ENCODE measurements at places on chromosomes 5 and 9.

DNA sequence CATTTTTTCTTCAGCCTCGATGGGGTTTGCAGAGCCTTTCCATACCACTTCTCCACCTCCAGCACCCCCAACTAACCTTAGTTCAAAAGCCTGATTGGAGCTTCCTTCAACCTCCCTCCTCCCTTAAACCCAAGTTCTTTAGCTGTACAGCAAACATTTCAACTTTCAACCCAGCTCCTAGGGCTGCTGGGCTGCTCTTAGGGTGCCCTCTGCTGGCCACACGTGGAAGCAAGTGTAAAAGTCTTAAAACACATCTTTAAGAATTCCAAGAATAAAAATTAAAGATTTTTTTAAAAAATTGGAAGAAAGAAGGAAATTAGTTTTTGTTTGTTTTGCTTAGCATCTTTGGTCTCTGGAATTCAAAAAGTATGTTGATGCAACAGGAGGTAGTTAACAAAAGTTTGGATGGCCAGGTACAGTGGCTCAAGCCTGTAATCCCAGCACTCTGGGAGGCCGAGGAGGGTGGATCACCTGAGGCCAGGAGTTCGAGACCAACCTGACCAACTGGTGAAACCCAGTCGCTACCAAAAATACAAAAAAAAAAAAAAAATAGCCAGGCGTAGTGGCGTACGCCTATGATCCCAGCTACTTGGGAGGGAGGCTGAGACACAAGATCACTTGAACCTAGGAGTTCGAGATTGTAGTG, 15.5 kb upstream of the HSD17B3 start:
- DNase-seq = peak; percentile 55

DNA sequence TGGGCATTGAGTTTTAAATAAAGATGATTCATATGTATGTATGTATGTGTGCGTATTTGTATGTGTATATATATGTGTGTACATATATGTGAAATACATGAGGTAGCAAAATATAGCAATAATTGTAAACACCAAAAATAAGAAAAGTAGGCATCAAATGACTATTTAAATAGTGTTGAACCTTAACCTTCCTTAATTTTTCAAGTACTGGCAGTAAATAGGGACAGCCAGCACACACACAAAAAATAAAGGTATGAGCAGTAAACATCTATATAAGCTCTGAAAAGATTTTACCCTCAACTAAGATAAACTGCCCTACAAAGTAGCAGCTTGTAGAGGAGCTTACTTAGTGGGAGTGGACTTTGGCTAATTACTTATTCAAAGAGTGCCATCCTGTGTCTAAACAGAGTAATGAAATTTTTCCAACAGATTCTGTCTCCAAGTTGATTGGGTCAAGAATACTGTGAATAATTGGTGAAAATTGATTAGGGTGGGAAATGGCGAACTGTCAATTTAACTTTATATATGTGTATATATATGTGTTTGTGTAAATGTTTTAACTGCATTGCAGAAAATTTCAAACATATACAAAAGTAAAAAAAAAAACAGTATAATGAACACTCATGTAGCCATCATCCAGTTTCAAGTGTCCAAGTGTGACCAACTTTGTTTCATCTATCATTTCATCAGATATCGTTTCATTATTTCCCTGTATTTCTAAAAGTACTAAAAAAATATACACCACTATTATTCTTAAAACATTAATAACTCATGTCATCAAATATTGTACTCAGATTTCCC, 2.0 kb upstream of the ADAMTS6 start:
- peak; percentile 36 for DNase-seq

DNA sequence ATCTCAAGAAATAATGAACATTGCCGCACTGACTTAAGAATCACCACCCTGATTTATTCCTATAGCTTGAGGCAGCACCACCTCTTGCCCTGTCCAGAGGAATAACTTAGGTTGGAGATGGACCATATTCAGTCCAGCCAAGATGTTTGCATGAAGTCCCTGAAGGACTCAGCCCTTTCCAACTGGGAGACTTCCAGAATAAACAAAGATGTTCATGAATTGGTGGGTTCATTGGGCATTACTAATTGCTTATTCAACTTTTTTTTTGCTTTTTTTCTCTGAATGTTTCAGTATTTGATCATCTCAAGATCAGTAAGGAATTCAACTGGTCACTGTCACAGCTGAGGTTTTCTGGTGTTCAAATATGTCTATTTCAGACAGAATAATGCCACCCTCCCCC, 470.6 kb downstream of the CCDC171 start:
- DNase-seq = no peak

DNA sequence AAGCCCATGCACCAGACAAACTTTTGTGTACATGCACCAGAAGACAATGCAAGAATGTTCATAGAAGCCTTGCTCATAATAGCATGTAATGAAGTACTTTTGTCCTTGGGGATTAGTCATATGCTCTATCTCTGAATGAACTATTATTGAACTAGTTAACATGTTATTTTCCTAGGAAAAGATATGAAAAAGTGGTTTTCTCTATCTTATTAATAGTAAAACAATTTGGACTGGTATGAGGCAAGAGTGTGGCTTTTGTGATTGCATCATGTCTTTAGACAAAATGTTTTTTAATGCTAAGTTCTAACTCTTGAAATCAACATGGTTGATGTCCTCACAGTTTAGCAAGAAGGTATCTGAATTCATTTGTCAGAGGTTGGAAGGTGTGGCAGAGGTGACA, 55.7 kb upstream of the SPDL1 start:
- DNase-seq = no peak

- DNase-seq = no peak
Observed at GRCh38 chr5:25107853-25108252, 463.1 kb upstream of the CDH10 start.

- DNase-seq = peak; percentile 16
Observed at GRCh38 chr9:2824564-2824963, 19.3 kb downstream of the PUM3 start.

DNA sequence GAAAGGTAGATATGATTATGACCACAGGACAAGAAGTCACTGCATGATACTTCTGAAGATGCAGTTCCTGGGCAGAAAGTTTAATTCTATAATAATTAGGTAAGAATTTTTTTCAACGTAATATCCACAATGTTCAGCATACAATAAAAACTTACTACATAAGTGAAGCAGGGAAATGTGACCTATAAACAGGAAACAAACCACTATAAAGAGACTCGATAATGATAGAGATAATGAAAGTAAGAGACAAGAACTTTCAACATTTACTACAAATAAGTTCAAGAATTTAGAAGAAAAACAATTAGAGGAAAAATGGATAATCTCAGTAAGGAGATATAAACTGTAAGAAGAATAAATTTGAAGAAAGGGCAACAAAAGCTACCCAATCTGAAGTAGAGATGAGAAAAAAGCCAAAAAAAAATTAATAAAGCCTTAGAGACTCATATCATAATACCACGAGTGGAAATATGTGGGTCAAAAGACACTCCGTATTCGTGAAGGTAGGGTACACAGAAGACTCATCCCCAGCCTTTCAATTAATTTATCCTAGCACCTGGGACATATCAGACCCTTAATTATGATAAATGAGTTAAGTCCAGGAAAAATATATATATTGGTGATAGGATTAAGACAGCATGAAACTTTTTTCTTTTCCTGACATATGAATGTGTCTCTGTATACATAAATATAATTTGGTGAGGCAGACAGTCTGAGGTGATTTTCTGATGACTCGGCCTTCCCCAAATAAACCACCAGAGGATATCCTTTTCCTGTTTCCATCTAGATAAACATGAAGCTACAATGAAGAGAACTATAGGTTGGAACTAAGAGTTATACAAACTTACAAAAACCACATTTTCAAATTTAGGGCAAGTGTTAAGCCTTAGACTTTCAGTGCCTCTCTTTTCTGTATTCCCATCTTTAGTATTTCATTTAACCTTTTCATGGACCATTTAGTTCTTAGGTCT, 120.4 kb downstream of the RAPGEF6 start:
- peak; percentile 63 for DNase-seq

GRCh38 chr5:156310115-156310514, 16.8 kb upstream of the SGCD start:
- no peak for DNase-seq

DNA sequence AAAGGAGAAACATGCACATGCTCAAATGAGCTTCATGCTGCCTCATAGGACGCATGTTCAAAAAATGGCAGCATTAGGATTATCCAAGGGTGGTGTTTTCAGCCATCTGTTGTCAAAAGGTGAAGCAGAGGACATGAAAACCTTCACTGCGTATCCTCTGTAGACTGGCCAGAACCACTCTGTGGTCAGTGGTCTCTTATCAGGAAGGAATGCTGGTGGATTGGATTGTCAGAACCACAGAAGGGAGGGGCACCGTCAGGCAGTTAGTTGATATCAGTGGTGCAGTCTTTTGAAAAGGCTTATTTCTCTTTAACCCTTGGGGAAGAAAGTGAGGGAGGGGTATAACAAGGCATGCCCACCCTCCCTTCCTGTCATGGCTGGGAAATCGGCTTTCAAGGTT, 100.1 kb downstream of the FBXL7 start:
- DNase-seq = no peak

DNA sequence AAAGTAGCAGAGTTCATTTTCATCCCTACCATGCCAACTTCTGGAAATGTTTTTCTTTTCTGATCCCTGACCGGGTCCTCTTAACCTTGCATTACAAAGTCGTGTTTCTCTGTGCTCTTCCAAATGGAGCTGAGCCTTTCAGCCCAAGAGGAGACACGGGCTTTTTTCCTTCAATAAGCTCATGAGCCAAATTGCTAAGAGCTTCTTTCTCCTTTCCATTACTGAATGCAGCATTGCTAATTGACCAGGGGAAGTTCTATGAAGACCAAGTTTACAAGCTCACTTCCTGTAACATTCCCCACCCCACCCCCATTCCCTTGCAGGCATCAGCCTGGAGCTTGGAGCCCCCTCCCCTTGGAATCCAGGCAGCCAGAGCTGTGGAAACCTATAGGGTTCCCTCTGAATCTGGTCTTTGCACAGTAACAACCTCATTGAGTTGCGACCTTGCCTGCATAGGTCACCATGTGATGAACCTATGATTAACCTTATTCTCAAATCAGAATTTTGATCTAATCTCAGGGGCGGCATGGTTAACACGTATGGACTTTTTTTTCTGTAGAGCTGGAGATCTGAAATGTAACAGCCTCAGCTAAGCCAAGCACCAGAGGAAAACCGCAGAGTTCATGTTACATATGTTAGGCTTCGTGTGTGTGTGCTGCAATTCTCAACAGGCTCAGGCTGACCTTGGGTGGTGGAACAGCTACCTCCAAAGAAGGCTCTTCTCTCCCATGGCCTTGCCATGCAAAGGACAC, 395.7 kb upstream of the ZNF462 start:
- no peak for DNase-seq

- peak; percentile 84 for DNase-seq
Observed at GRCh38 chr5:1644810-1645571, 121.2 kb upstream of the LPCAT1 start.

DNA sequence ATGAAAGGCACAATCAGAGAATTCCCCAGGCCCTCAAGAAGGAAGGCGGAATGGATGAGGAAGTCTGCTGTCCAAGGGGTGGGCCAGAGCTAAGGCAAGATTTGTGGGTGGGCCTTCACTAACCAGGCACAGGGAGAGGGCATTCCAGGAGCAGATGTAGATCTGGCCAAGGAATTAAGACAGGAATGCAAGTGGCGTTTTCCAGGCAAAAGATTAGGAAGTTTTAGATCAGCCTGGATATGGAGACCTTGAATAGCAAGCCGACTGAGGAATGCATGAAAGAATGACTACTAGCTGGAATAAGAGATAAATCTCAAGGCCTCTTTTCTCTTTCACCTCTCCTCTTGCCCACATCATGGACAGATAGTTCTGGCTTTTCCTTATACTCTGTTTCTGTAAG, 68.5 kb downstream of the GHR start:
- DNase-seq = no peak

GRCh38 chr5:2891781-2892180, 140.3 kb upstream of the IRX2 start:
- no peak for DNase-seq

DNA sequence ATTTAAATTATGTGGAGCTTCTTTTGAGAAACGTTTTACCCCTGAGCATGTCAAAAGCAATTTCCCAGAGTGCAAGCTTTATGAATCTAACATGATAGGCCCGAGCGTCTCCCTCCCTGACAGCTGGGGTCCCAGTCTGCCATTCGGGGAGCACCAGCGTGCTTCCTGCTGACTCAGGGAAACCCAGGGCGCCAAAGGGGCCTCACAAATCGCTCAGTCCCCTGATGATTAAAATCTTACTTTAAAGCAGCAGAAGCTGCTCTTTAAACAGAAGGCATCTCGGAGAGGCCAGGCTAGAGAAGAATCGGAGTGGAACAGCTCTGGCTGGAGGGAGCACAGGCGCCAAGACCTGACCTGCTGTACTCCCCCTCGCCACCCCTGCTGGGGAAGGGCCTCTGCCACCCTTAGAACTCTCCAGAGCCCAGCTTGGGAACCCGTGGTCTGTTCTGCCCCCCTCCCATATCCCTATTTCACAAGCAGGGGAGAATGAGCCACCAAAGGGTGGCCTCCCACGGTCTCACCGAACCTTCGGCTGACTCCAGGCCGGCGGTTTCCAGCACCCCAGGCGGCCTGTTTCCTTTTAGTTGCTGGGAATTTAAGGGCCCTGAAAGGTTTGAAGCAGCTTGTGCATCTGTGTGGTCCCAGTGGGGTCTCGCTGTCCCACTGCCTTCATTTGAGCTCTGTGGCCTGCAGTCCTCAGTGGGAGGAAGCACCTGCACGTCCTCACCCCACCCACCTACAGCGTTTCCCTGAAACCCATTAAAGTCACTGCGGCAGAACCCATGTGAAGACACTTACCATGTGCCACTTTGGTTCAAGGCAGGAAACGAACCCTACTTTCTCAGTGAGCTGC, 147.6 kb downstream of the COL23A1 start:
- no peak for DNase-seq

GRCh38 chr5:81314581-81314980, 13.2 kb downstream of the ZCCHC9 start:
- no peak for DNase-seq

- DNase-seq = peak; percentile 76
Observed at GRCh38 chr9:21357479-21358460, 7.1 kb upstream of the IFNA6 start.

- DNase-seq = no peak
Observed at GRCh38 chr9:18665947-18666346, 192.0 kb downstream of the ADAMTSL1 start.

DNA sequence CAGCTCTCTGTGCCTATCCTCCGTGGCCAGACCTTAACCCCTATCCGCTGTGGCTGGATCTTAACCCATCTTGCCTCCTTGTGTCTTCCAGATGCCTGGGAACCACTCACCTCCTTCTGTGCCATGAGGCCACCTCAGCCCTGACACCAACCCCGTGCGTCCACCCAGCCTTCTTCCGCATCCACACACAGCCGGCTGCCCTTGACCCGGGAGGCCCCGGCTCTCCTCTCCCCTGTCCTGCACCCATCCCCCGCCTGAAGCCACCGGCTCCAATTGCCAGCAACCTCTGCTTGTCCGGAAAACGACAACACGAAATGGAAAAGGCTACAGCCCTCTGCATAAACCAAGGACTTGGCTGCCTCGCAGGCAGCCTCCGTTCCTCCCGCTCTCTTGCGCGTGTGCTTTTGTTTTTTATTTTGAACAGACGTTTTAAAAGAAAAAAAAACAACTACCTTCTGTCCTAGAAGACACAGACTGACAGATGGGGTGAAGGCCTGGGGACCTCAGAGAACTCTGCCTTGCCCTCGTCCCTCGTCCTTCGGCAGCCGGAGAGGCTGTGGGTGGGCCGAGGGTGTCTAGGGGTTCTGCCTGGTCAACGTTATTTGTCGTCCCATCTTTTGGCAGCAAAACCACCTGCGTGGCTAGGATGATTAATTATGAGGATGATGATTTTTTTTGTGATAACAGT, 32.5 kb upstream of the HMCN2 start:
- DNase-seq = no peak

GRCh38 chr5:154059583-154059982, 20.8 kb downstream of the MFAP3 start:
- DNase-seq = no peak

- no peak for DNase-seq
Observed at GRCh38 chr5:15334551-15335266, 165.3 kb upstream of the FBXL7 start.
